ENCODE measurements at places on chromosomes 13 and 19. TPM values are rescaled to one million over a fixed set of nuclear protein-coding genes. Genes with fewer than 3 reads are reported as not detected.

PPP1R12C gene
- 46.3 TPM for total RNA-seq

PROZ gene
- total RNA-seq = not detected

LRRC8E gene
- 5.2 TPM for total RNA-seq

RXFP2 gene
- not detected for total RNA-seq

DNA sequence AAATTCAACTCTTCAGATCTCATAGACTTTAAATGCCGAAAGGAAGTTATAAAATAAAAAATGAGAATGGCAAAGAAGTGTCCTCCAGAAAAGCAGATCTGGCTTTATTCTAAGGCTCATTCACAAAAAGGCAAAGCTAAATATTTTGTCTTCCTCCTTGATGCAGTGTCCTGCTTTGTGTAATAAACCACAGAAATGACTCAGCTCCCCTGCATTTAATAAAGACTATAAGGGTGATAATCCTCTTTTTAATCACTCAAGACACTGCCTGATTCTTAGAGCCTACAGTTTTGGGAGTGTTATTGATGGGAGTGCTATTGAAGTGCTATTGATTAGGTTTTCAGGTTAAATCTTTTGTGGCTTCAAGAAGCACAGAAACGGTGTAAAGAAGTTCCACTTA lies 482.0 kb downstream of the PCDH20 start:
- no peak for DNase-seq

DNA sequence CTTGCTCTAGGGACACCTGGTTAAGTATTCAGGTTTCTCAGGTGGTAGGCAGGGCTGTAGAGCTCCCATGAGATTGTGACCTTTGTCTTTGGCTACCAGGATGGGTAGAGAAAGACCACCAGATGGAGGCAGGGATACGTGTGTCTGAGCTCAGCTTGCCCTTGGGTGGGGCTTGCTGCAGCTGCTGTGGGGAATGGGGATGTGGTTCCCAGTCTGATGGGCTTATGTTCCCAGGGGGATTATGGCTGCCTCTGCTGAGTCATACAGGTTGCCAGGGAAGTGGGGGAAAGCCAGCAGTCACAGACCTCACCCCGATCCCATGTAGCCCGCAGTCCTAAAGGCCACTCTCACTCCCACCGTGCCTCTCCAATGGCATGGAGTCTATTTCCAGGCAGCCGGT lies 659.9 kb upstream of the KLF12 start:
- DNase-seq = no peak

- DNase-seq = no peak
Observed at GRCh38 chr13:34307607-34308006, 489.7 kb downstream of the RFC3 start.

- DNase-seq = no peak
Observed at GRCh38 chr13:113654175-113654560, 3.8 kb downstream of the ATP4B start.

GRCh38 chr19:3105641-3106508 lies 11.7 kb downstream of the GNA11 start:
- DNase-seq = no peak

DNA sequence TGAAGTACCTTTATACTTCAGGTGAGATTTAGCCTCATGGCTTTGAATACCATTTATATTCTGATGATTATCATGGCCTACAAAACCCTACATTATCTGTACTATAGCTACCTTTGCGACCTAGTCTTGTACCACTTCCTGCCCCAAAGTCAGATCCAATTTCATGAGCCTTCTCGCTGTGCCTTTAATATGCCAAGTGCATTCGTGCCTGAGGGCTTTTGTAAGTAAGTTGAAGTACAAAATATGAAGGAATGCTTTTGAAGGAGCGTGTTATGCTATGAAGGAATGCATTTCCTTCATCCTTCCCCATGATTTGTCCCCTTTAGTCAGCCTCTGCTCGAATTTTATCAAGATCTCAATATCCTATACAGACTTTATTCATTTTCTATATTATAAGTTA lies 9.2 kb upstream of the RASL11A start:
- no peak for DNase-seq

- DNase-seq = peak; percentile 33
Observed at GRCh38 chr13:76637641-76638141, 248.5 kb downstream of the KCTD12 start.

GRCh38 chr13:36450534-36450933 lies 18.2 kb downstream of the CCNA1 start:
- DNase-seq = no peak

DNA sequence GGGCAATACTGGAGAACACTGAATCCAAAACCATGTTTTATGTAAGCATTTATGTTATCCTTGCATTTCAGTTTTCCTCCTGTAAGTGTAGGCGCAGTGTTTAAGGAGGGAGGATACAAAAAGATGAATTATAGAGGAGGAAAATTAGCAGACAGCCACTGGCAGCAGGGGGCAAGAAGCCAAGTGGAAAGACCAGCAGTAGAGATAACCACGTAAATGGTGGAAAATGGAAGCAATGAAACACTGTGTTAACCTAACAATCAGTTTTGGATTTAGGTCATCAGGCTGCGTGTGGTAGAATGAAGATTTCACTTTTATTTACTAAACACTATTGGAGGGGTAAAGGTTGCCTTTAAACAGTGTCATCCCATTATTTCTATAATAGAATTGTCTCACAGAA lies 447.3 kb downstream of the GPC6 start:
- DNase-seq = no peak

GRCh38 chr19:38711726-38712153 lies 32.5 kb downstream of the CAPN12 start:
- peak; percentile 92 for DNase-seq

DNA sequence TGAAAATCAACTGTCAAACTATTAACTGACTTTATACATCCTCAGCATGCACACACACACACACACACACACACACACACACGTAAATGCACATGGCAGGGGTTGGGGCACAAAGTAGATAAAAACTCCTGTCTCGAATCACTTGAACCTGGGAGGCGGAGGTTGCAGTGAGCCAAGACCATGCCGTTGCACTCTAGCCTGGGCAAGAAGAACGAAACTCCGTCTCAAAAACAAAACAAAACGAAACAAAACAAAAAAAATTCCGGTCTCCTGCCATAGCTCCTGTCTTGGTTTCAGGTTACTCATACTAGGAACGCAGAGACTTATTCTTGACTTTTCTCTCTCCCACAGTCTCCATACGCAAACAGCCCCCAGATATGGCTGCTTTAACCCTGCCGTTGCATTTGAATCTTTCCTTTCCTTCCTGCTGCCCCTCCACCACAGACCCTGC lies 148.9 kb downstream of the SHISA2 start:
- no peak for DNase-seq

GRCh38 chr19:47549261-47549862 lies 23.6 kb downstream of the ZNF541 start:
- DNase-seq = no peak
